ENCODE measurements at places on chromosomes 4 and X.

DNA sequence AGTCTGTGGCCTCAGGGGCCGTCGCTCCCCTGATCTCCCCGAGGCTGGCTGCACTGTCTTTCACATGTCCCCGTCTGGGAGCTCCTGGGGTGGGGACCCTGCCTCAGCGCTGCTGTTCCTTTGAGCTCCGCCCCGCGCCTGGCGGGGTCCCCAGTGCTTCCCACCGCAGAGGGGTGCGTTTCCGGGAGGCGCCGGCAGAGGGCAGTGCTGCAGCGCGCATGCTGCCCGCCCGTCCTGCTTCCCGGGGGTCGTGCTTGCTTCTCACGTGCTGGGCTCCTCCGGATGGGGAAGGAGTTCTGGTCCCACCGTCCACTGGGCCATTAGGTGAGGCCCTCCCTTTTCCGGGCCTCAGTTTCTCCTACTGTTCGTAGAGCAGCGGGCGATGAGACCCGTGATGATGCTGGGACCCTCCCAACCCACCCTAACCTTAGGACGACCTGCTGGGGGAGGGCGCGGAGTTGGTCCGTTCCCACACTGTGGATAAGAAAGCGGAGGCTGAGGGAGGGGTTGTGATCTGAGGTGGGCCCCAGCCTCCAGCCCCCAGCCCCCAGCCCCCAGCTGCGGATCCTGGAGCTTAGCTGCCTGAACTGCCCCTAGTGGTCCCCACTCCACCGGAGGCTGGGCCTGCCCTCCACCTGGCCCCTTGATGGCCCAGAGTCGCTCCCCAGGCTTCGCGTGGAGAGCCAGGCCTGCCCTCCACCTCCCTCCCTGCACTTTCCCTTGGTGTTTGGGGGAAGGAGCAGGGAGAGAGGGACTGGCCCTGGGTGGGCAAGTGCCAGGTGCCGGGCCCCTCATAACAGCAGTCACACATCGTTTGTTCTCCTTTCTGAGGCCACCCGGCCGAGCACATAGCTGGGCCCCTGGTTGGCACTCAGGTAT lies 15.3 kb downstream of the CPZ start:
- DNase-seq = peak; percentile 54

GRCh38 chr4:62914758-62915157 lies 1494.5 kb downstream of the TECRL start:
- no peak for DNase-seq

DNA sequence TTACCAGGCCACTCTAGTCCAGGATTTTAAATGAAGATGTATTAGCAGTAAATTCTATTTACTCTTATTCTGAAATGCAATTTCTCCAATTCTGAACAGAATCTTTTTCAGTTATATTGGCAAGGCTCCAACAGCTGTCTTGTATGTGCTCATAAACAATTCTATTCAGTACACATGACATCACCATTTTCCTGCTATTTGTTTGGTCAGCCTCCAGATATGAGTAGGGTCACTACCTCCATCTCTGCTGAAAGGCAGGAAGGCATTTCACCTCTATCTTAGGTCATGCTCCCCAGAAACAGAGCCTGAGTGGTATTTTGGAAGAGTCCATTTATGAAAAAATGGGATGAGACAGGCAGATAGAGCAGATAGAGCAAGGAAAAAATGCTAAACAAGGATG lies 151.1 kb upstream of the ADGRL3 start:
- DNase-seq = no peak

- DNase-seq = no peak
Observed at GRCh38 chr4:120071192-120071795, 4.6 kb upstream of the MAD2L1 start.

DNA sequence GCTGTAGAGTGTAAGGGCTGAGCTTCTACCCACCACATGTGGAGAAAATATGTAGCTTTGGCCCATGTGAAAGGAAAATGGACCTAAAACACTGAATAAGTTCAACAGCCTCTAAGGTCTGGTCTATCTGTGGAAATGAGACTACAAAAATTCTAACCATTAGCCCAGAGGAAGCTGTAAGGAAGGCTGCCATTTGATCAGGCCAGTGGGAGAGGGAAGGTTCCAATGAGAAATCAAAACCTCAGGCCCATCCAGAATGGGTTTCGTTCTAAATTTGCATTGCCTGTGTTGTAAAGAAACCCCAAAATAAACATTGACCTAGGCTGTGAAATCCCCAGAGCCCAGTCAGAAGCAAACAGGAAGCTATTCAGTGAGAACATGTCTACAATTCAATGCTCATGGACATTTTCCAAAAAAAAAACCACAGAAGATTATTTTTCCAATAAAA lies 320.4 kb upstream of the SLC7A11 start:
- DNase-seq = no peak

GRCh38 chr4:145179281-145179860 lies 1.0 kb downstream of the OTUD4 start:
- DNase-seq = peak; percentile 75

DNA sequence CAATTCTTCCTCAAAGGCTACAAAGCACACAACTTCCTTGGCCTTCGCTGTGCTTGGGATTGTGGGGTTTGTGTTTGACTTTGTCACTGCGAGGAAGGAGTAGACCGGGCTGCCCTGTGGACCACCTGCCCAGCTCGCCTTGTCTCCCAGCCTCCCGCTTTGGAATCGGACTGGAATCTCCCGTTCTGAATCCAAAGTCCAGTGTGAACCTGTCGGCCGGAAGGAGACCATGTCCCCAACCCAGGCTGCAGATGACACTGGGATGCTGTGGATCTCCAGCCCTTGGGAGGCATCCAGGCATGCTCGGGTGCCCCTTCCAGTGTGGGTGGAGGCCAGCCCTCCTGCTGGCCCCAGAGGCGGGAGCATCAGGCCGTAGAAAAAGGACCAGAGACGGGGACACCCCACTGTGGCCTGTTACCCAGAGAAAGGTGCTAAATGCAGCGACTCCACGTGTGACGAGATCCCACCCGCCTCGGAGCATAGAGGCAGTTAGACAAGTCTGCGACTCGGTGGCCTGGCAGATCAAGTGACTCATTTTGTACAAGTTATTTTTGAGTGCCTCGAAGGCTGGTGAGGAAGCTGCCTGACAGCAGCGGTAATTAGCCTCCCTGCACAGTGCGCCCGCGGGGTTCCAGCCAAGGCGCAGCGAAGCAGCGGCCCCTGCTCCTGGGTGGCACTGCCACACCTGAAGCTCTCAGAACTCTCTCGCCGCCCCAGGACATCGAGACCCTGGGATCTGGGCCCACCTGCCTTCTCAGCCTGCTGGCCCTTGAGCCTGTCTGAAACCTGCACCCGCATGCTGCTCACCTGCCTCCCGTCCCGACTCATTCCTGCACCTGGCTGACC lies 57.5 kb downstream of the ADRA2C start:
- no peak for DNase-seq

DNA sequence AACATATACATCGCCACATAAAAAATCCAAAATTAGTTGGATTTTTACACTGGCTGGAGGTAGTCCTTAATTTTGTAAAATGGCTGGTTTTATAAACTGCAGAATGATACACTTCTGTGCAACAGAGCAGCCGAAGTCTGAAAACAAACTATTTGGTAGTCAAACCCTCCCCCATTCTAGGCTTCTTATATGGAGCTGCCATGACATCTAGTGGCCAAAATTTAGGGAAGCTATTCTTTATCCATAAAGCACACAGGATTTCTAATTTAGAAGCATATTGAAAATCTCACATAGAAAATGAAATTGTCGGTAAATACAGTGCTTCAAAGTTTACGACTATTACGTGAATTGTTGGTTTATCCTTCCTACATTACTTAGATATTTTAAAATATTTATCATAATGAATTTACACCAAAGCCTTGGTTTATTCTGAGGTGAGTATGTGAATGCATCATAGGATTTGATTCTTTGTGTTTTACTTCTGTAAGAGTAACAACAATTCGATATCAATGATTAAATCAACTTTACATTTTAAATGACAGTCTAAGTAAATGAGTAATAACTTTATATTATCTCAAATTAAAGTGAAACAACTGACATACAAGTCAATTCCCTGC lies 113.4 kb upstream of the FAM241A start:
- DNase-seq = no peak

DNA sequence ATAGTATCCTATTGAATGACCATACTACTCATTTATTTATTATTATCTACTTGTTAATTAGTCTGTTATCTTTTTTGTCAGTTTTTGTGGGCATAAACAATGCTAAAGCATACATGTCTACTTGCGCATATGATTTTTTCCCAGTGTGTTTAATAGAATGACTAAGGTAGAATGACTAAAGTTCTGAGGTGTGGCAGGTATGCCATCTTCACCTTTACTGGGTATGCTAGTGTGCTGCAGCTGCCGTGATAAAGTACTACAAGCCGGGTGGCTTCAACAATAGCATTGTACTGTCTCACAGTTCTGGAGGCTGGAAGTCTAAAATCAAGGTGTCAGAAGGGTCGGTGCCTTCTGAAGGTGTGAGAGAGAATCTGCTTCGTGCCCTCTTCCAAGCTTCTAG lies 19.2 kb downstream of the CD38 start:
- no peak for DNase-seq

DNA sequence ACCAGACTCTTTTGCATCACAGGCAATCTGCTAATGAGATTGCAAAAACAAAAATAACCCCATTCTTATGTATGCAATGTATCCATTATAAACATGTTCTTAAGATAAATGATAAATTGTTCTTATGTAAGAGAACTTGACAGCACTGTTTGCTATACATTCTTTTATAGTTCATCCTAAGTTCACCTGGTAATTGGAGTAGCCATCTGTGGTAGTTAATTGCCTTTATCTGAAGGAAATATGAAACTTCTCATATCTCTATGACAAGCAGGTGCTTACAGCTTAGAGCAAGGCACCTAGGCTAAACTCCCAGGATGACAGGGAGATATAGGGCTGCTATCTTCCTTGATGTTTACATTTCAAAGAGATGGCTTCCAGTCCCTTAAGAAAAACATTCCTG lies 21.3 kb upstream of the CLCN5 start:
- DNase-seq = no peak

DNA sequence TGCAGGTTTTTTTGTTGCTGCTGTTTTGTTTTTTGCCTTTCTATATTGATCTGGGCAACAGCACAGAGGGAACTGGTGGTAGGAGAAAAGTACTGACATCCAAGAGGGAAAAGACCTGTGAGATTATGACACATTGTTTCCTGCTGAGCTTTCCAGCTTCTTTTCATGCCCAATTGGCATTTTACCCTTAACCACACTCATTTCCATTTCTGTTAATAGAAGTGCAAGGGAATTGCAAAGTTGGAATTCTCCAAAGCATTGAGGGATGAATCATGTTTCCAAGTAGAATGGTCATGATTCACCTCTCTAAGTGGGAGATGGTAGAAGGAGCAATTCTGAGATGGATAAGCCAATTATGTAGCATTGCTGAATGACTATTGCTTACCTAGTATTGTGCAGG lies 161.5 kb downstream of the PPARGC1A start:
- DNase-seq = no peak

DNA sequence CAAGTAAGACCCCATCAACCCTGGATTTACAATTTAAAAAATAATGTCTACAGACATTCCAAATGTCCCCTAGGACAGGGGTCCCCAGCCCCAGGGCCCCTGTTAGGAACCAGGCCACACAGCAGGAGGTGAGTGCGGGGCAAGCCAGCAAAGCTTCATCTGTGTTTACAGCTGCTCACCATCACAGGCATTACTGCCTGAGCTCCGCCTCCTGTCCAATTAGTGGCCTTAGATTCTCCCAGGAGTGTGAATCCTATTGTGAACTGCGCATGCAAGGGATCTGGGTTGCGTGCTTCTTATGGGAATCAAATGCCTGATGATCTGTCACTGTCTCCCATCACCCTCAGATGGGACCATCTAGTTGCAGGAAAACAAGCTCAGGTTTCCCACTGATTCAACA lies 146.1 kb downstream of the ATP10D start:
- no peak for DNase-seq

DNA sequence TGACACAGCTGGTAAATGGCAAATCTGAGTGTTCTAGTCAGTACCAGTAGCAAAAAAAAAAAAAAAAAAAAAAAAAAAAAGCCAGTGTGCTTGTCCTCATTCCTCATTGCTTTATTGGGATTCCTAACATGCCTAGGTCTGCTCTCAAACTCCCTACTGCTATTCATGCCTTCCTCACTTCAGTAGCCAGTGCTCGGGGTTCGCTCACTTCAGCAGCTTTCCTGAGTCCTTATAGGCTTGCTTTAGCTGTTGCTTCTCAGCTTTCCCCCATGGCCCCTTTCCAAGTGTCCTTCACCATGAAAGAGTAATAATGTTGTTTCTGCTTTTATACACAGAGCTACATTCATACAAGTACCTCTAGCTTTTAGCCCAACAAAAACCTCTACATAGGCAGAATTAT lies 30.8 kb downstream of the SLITRK2 start:
- DNase-seq = no peak

DNA sequence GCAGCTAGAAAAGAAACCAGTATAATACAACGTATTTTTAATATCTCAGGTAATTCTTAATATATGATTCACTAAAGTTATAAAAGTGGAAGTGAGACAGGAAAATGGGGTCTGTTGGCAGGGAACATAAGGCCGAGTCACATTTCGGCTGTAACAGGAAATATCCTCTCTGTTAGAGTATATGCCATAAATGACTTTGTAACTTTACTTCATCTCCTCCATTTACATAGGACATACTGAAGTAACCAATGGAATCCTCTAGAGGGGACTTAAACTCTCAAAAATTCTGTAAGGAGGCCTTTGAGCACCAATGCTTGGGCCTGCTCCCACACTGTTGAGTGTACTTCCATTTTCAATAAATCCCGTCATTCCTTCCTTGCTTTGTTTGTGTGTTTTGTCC lies 71.3 kb downstream of the ANKRD17 start:
- no peak for DNase-seq

GRCh38 chr4:114378305-114378903 lies 220.2 kb upstream of the UGT8 start:
- DNase-seq = no peak

DNA sequence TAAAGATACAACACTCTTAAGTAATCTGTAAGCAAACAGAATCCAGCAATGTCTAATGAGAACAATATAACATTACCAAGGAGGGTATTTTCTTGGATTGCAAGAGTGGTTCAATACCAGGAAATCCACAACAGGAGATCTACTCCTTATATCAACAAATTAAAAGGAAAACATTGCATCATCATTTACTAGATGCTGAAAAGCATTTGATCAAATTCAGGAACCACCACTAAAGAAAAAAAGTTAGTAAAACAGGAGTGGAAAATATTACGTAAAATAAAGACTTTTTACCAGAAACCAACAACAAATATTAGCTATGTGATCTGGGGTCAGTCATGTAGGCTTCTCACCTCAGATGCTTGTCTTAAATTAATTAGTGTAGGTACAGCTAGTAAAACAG lies 66.8 kb upstream of the MAB21L2 start:
- no peak for DNase-seq

Measured in stimulated activated CD4-positive, alpha-beta T cell treated with anti-CD3 and anti-CD28 coated beads, Interleukin-4, amount 100 ng/mL, for 48 hours (primary cell).